ENCODE measurements at places on chromosomes 2 and 18.

- DNase-seq, result no peak
Observed at GRCh38 chr2:27255660-27256059, 7.2 kb downstream of the SLC30A3 start.

- no peak for DNase-seq
Observed at GRCh38 chr2:162164802-162165201, 12.8 kb upstream of the GCG start.

GRCh38 chr2:109460553-109461324, 153.0 kb downstream of the SEPTIN10 start:
- no peak for DNase-seq

DNA sequence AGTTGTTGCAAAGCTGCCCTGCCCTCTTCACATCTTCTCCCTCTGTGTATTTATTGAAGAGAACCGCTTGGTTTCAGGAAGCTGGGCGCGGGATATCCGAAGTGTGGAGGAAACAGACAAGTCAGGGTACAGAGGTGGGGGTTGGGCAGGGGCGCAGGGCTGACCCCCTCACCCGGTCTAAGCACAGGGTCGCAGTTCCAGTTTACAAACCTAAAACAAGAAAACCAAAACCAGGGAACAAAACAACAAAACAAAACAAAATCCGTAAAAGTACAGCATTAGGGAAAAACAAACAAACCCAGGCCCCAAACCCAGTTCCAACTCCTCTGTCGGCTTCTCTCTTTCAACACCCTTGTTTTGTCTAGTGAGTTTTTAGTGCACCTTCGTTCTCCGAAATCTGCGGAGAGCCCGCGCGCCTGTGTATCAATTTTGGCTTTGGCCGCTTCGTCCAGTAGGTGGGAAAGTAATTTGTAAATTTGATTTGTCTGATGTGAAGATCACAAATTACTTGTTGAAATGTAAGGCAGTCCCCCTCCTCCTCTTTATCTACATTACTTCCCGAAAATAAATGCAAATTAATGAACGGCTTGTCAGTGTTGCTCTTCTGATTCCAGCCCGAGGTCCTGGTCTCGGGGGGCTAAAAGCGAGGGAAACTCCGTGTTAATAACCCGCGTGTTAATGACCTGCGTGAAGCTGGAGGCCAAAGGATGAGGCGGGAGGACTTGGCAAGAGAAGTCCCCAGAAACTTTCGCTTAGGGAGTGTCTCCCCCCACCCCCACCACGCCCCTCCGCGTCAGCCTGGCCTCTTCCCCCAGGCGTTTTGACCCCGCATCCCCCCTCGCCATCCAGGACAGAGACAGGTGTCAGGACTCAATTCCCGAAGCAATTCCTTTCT, 6.9 kb downstream of the OTX1 start:
- no peak for DNase-seq

- no peak for DNase-seq
Observed at GRCh38 chr2:217903142-217903858, 99.5 kb downstream of the TNS1 start.

All from cerebellum (tissue), 4 donors.